Activated T-helper 17 cell treated with anti-CD3 and anti-CD28 coated beads, Interleukin-2, amount 50 U/mL, for 72 hours (primary cell): ENCODE measurements at places on chromosomes 3 and 15. TPM values are rescaled to one million over a fixed set of nuclear protein-coding genes. Genes with fewer than 3 reads are reported as not detected.

- ATAC-seq, result no peak
Measured at GRCh38 chr15:61951949-61952348, 108.3 kb downstream of the VPS13C start.

DNA sequence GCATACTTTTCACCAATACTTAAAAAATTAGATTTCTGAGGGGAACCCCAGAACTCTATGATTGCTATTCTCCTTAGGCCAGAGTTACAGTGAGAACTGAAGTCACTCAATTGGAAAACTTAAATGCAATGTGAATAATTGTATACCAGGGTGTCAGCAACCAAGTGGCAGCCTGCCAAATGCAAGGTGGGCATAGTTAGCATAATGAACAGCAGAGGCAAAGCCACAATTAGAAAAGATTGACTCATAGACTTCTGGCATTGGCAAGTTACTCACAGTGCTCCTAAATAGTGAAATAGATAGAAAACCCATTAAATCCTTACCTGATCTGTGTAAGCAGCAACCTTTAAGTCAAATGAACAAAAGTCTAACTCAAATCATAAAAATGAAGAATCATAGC, 94.9 kb downstream of the BCHE start:
- no peak for ATAC-seq

DNA sequence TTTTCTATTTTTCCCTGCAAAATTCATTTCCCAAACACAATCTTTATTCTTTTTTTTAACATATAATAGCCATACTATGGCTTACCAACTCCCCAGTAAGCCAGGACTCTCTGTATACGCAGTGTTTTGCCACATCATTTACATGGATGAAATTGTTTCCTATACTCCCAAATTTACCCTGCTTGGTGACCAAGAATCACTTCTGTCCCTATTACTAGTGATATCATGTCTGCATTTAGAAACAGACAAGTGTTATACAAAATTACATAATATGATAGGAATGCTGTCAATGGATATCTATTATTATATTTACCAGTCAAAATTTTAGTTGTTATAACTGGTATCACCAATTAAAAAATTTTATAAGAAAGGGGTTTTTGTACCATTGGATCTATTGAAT, 77.8 kb downstream of the LIPC start:
- ATAC-seq, result no peak

Gene TBC1D2B
- total RNA-seq, result 86.1 TPM

GRCh38 chr15:67188551-67189218, 65.8 kb downstream of the AAGAB start:
- no peak for ATAC-seq

DNA sequence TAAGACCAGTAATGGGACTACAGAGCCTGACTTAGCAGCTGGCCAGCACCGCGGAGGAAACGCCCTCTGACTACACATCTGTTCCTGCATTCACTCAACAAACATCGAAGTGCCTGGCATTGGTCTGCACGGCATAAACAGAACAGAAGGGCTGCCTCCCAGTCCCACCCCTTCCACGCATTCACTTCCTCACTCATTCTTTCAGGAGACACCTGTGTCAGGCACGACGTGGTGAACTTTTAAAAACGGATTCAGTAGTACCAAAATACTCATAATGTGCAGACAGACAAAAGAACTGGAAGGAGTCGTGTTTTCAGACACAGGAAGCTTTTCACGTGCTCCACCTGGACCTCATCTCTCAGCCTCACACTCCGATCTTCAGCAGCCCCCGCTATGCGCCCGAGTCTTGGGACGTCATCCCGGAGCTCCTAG, 123.3 kb downstream of the XXYLT1 start:
- peak; percentile 91 for ATAC-seq

- no peak for ATAC-seq
Measured at GRCh38 chr15:80601256-80601655, 93.9 kb upstream of the ABHD17C start.

Gene SPATA12
- total RNA-seq, result not detected

GRCh38 chr3:137477614-137478013, 286.5 kb upstream of the SOX14 start:
- ATAC-seq, result no peak

- no peak for ATAC-seq
Measured at GRCh38 chr3:79268422-79268821, 499.4 kb downstream of the ROBO1 start.

DNA sequence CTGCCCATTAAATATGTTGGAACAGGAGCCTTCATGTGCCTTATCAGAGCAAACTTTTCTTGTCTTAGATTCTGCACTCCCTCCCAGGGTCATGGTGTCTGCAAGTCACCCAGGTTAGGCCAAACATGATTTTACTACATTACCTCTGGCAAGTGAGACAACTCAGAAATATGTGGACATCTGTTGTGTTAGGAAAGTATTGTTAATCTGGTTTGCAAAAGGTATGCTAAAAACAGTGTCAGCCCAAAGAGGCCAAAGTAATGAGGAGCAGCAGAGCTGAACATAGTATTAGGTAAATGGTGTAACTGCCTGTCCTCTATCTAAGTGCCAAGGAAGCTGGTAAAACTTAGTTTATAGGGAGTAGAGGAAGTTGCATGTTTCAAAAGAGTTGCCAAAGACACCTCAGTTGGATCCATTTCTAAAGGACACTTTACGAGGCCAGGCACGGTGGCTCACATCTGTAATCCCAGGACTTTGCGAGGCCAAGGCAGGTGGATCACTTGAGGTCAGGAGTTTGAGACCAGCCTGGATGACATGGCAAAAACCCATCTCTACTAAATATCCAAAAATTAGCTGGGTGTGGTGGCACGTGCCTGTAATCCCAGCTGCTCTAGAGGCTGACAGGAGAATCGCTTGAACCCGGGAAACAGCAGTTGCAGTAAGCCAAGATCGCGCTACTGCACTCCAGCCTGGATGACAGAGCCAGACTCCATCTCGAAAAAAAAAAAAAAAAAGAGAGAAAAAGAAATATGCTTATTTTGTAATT, 22.5 kb upstream of the PPIB start:
- no peak for ATAC-seq

Gene CHRD
- total RNA-seq, result 0.05 TPM

DNA sequence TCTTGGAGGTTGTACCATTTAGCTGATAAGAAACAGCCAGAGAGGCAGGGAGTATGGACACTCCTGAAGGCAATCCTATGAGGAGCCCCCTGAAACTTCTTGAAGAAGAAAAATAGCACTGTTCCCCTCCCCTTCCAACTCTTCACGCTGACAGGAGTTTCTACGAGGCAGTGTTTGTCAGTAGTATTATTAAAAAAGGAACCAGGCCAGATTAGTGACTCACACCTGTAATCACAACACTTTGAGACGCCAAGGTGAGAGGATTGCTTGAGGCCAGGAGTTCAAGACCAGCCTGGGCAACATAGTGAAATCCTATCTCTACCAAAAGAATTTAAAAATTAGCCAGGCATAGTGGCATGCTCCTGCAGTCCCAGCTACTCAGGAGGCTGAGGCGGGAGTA, 38.7 kb downstream of the WWTR1 start:
- ATAC-seq, result no peak

Gene RCCD1
- total RNA-seq, result 32.8 TPM

Gene FBN1
- 0.91 TPM for total RNA-seq

- no peak for ATAC-seq
Measured at GRCh38 chr15:52499506-52499905, 29.2 kb downstream of the MYO5A start.

GRCh38 chr3:185076219-185076618, 76.6 kb downstream of the C3orf70 start:
- no peak for ATAC-seq

Gene ARL6
- total RNA-seq, result 2.3 TPM

DNA sequence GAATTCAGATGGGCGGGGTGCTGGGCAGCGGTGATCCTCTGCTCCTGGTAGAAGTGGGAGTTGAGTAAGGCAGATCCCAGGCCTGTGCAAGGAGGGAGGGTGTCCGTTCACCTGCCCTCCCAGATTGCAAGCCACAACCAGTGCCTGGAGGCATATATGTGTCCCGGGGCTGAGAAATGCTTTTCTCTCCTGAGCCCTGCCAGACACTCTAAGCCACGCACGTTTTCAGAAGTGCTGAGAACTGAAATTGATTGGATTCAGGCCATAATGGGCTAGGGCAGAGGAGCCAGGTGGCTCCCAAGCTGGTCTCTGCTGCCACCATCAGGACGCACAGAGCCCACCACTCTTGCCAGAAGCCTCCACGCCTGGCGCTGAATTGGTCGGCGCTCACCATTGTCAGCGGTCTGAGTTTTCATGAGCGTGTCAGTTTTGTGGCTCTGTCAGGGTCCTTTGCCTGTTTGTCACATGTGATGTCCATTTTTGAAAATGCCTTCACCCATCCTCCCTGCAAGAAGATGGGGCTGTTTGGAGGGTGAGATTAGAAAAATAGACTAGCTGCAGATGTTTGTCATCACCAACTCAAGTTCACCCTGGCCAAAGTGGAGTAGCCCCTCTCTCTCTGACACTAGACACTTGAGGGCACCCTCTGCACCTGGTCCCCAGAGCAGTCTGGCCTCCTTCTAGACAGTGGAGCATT, 15.4 kb upstream of the BFSP2 start:
- ATAC-seq, result peak; percentile 48

Gene MOBP
- total RNA-seq, result not detected

Gene SLCO2A1
- total RNA-seq, result not detected

Gene C2CD4A
- total RNA-seq, result 5.8 TPM

GRCh38 chr15:50145451-50145872, 26.4 kb upstream of the ATP8B4 start:
- ATAC-seq, result peak; percentile 44

DNA sequence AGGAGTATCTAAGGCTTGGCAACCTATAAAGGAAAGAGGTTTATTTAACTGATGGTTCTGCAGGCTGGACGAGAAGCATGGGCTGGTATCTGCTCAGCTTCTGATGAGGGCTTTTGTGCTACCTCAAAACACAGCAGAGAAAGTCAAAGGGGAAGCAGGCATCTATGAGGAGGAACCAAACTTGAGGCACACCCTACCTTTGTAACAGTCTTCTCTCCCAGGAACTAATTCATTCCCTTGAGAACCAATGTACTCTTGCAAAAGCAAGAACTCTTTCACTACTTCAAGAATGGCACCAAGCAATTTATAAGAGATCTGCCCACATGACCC, 109.0 kb downstream of the CGGBP1 start:
- no peak for ATAC-seq

DNA sequence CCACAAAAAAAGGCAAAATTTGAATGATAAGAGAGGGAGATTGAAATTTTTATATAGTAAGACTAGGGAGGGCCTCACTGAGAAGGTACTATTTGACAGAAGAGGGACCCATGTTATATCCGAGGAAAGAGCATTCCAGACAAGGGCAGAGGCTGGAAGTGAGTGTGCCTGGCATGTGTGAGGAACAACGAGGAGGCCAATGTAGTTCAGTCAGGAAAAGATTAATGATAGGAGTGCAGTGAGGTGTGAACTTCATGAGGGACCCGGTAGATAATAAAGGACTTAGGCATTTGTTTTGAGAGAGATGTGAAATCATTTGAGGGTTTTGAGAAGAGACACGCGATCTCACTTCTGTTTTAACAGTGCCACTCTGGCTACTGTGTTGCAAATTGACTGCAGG, 36.3 kb downstream of the ASTE1 start:
- no peak for ATAC-seq

Gene JMJD7
- total RNA-seq, result 12.0 TPM

Gene CLPX
- 61.1 TPM for total RNA-seq

GRCh38 chr15:70526221-70526973, 237.0 kb downstream of the UACA start:
- ATAC-seq, result no peak

Gene PRRT3
- total RNA-seq, result 9.1 TPM

DNA sequence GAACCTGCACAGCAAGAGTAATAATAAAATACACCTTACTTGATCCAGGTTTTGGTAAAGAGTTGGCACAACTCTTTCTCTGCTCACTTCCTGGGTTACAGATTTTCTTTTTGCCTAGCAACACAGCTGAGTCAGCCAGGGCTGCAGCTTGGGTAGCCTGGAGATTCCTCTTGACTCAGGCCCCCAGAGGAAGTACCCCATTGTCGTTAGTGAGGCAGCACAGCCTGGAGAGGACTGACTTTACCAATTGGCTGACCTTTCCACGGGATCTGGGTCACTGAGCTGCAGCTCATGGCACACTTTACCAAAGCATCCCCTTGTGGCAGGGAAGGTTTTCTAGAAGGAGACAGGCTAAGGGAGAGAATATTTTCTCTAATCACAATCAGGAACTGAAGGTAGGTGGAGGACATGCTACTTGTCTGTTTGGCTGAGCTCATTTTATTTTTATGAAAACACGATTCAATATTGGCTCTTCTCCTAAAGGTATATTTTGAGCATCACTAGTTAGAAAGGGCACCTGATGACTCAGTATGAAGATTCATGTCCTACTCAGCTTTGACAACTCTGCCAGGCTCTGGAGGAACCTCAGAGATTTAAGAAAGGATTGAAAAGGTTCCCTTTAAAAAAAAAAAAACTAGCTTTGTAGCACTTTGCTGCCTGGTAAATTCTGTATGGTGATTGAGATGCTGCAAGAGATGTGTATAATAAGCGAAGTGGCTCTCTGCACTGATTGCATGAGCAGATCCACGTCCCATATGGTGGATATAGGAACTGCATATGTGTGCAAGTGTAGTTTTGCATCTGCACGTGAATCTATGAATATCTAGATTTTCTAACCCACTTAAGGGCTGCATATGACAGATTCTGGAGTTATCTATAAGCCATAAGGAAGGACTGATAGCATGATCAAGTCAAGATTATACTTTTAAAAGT, 124.8 kb downstream of the CHDH start:
- ATAC-seq, result peak; percentile 46

Gene RYR3
- total RNA-seq, result not detected

GRCh38 chr3:24184528-24185176, 239.6 kb downstream of the NR1D2 start:
- ATAC-seq, result no peak

Gene CFAP91
- total RNA-seq, result not detected

Gene P2RY12
- total RNA-seq, result not detected

Gene CHRNA5
- total RNA-seq, result 14.1 TPM

GRCh38 chr3:135757421-135757820, 208.1 kb upstream of the PPP2R3A start:
- no peak for ATAC-seq

Gene SH2D7
- total RNA-seq, result not detected

DNA sequence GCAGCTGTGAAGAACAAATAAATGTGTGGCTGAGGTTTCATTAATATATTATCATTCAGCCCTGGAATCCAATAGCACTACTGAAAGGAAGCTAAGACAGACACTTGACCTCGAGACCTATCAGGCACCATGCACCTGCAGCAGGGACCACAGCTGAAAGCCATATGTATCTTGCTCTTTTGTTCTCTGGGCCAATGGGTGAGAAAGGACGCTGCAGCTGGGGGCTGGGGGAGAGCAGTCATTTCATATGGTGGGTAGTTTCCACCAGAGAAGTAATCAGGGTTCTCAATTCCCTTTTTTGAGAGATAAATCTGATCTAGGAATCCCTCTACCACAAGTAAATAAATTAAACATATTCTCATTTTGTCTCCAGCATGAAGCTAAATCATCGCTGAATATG, 225.6 kb upstream of the STRIT1 start:
- ATAC-seq, result no peak
